ENCODE measurements at places on chromosomes 1 and 21.

GRCh38 chr1:162822391-162823200 is 32.1 kb downstream of the HSD17B7 start:
- DNase-seq, result peak; percentile 32

GRCh38 chr1:218817691-218818465 is 355.8 kb upstream of the LYPLAL1 start:
- no peak for DNase-seq

GRCh38 chr1:209113521-209113920 is 470.0 kb upstream of the CAMK1G start:
- DNase-seq, result no peak

DNA sequence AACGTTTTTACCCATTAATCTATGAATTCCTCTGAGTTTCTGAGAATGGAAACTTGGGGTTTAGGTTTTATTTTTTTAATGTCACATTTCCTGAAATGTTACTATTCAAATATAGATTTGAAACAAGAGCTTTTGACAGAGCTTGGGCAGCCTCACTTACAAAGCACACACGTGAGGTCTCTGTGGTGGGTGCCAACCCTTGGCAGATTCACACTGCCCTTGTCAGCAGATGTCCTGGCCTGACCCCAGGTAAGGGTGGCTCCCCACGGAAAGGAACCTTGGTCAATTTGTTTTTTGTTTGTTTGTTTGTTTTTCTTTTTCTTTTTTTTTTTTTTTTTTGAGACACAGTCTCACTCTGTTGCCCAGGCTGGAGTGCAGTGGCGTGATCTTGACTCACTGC is 53.5 kb downstream of the FAAP20 start:
- DNase-seq, result no peak

DNA sequence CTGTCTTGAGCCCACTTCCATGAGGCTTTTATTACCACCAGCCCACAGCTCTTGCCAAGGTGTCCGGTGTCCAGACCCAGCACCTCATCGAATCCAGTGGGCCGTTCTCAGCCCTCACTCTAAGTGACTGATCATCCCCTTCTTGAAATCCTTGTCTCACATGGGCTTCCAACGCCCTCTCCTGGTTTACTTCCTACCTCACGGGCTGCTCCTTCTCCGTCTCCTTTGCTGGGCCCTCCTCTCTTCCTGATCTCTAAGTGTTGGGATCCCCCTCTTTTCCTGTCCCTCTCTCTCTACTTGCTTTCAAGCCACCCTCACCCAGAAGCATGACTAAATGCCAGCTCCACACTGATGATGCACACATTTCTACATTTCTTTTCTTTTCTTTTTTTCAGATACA is 9.0 kb upstream of the RHBG start:
- no peak for DNase-seq

GRCh38 chr1:84581648-84582047 is 7.4 kb upstream of the CTBS start:
- no peak for DNase-seq

GRCh38 chr1:39159224-39160036 is 45.1 kb upstream of the MACF1 start:
- no peak for DNase-seq

DNA sequence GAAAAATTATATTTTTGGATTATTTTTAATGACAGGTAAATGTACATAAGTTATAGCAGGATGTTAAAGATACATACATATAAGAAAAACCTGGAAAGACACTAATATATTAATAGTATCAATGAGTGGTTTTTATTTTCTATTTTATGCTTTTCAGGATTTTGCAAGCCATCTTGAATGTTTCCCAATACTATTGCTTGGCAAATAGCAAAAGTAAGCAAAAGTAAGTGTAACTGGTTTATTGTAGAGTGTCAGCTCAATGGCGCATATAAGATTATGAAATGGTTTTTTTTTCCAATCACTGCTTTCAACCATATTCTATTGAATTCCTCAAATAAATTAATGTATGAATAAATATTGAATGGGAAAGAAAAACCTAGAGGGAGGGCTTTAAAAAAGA is 36.4 kb downstream of the ZNF684 start:
- no peak for DNase-seq

DNA sequence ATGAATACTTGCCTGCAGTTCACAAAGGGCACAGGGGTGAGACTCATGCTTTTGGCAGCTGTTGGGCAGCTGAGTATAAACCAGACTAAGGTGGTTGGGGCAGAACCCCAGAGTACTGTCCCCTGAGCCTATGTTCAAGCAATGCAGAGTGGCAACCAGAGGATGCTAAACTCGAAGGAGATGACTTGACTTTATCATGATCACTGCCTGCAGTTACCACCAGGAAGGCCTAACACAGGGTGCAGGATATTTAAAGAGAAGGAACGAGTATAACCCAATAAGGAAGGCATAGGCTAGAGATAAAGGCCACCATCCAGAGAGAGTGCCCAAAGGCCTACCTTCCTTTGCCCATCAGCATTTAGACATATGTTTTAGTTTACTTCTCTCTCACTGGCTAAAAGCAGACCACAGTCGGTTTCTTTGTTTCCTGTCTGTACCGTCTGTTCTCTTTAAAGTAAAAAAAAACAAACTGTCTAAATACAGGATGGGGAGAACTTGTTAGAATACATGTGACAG is 83.3 kb downstream of the MPZL1 start:
- no peak for DNase-seq

GRCh38 chr1:154695985-154696384 is 88.0 kb upstream of the ADAR start:
- DNase-seq, result no peak

DNA sequence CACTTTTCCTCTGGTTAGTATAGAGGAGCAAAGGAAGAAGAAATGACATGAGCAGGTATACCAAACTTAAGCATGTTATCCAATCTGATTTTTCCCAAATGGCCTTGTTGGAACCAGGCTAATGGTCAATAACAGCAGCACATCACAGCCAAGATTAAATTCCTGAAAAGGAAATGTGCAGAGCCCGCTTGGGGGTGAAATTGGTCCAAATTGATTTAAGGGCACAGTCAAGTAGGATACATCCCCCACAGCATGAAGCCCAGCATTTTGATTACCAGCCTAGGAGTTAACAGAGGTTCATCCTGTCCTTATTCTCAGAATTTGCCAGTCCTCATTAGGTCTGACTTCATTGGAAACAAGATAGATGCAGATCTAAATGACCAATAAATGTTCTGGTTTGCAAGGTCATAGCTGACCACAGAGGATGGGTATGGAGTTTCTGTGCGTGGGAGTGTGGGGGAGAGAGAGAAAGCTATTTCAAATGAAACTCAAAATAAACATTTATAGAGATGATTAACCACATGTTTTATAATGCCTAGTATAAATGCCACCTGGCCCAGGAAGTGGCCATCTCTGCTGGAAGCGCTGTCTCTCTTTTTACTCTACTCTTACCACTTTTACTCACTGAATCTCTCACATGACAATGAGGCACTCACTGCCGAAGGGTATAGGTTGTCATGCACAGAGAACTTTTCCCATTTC is 38.7 kb downstream of the RGS5 start:
- DNase-seq, result no peak

GRCh38 chr1:81432654-81433109 is 368.1 kb upstream of the ADGRL2 start:
- DNase-seq, result no peak

GRCh38 chr1:26237230-26237966 is 3.4 kb downstream of the CEP85 start:
- DNase-seq, result no peak

- DNase-seq, result peak; percentile 28
Measured at GRCh38 chr1:54407404-54408146, 1.4 kb upstream of the SSBP3 start.

DNA sequence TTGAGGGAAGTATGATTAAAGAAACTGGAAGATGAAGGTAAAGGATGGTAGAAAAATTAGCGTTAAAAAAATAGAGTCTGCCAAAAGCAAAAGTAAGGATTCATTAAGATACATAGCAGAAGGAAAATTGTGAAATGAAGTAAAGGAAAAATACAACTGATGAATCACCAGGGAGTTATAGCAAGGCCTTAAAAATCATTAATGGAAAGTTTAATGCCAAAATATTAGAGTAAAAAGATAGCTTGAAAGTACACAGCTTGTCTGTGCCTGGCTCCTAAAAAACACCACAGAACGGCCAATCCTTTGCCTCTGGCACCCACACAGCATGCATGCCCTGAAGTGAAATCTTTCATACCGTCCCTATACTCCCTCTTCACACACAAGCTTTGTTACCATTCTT is 66.9 kb upstream of the APOBEC4 start:
- no peak for DNase-seq

DNA sequence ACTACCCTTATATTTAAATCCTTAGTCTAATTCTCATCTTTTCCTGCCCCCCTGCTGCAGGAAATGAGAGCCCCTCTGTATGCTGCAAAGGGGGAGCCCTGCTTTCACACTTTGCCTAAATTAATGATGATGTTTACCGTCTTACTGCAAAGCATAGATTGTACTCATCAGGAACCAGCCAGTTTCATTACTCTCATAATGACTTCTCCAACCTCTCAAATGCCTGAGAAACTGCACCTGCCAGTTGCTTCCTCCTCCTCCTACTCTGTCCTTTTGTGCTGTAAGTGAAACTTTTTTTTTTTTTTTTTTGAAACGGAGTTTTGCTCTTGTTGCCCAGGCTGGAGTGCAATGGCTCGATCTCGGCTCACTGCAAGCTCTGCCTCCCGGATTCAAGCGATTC is 101.7 kb downstream of the ADSS2 start:
- no peak for DNase-seq

GRCh38 chr1:85952460-85952859 is 204.1 kb downstream of the COL24A1 start:
- no peak for DNase-seq
